ENCODE measurements at places on chromosomes 16 and 17. TPM values are rescaled to one million over a fixed set of nuclear protein-coding genes. Genes with fewer than 3 reads are reported as not detected.

DNA sequence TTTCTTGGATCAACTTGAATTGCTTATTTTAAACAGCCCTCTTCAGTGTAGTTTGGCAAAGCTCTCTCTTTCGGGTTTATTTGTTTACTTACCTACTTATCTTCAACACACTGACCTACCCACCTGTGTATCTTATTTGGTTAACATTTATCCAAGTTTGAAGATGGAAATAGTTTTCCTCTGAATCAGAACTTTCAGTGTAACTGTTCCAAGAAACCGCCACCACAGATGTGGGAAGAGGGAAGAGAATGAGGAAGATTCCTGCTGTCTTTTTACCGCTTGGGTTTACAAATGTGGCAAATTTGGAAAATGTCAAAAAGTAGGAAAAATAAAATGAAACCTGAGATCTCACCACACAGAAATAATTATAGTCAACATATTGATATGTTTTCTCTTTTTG, 115.8 kb downstream of the MSI2 start:
- H3K36me3 ChIP-seq = no peaks in the 10 kb centered on the region
- no peak overlapping the region for H3K4me3 ChIP-seq
- DNase-seq = peak; percentile 9
- H3K27ac ChIP-seq = no peak overlapping the region
- no peaks in the 10 kb centered on the region for H3K27me3 ChIP-seq
- H3K4me1 ChIP-seq = peaks cover 11% of the 10 kb centered on the region

The CASKIN1 gene
- under 0.01 TPM for total RNA-seq

DNA sequence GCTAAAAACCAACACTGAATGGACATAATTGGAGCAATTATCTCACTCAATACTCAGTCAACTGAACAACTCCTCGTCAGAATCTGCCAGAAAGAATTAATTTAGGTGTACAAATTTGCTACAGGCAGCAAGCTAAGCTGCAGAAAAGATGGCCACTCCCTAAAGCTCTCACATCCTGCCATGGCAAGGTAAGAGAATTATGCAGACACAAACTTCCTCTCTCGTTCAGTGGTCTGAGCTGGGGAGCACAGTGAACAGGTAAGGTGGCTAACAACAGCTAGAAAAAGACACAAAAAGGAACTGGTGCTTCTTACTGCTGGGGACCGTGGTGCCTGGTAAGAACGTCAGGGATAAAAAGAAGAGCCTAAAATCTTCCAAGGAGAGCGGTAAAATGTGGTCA, 74.9 kb upstream of the BCAR1 start:
- H3K4me1 ChIP-seq = peaks cover 15% of the 10 kb centered on the region
- no peak overlapping the region for H3K27ac ChIP-seq
- no peaks in the 10 kb centered on the region for H3K36me3 ChIP-seq
- no peak for DNase-seq

- no peak for DNase-seq
- H3K4me3 ChIP-seq = no peak overlapping the region
- no peaks in the 10 kb centered on the region for H3K27me3 ChIP-seq
- no peak overlapping the region for H3K27ac ChIP-seq
- no peaks in the 10 kb centered on the region for H3K36me3 ChIP-seq
- H3K4me1 ChIP-seq = no peaks in the 10 kb centered on the region
Measured at GRCh38 chr16:52834736-52835465, 217.8 kb downstream of the CHD9NB start.

The PRRT2 gene
- 4.0 TPM for total RNA-seq

The TBC1D28 gene
- not detected for total RNA-seq

DNA sequence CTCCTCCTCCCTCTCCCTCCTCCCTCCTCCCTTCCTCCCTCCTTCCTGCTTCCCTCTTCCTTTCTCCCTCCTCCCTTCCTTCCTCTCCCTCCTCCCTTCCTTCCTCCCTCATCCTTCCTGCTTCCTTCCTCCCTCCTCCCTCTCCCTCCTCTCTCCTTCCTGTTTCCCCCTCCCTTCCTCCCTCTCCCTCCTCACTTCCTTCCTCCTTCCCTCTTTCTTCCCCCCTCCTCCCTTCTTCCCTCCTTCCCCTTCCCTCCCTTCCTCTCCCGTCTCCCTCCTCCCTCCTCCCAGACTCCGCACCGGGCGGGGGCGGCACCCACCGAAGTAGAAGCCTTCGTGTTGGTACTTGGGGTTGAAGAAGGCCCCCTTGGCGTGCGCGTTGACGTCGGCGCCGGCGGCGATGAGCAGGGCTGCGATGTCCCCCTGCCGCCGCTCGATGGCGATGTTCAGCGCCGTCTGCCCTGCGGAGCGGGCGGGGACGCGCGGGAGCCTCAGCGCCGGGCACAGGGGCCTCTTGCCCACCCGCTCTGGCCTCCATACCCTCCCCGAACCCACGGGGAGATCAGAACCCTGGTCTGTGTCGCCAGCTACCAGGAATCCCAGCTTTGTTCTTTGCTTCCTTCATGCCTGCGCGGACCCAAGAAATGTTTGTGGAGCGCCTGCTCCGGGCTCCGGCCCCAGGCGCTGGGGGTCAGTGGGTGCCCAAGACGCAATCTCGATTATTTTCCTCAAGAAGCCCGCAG, 22.2 kb downstream of the TRPV3 start:
- peak; percentile 90 for DNase-seq
- peaks cover 8% of the 10 kb centered on the region for H3K4me1 ChIP-seq
- H3K4me3 ChIP-seq = peak overlapping the region; percentile 87

The TMED6 gene
- not detected for total RNA-seq

- peaks cover 63% of the 10 kb centered on the region for H3K27me3 ChIP-seq
- H3K4me1 ChIP-seq = no peaks in the 10 kb centered on the region
- no peaks in the 10 kb centered on the region for H3K36me3 ChIP-seq
- DNase-seq = no peak
Measured at GRCh38 chr16:57348327-57348726, 10.3 kb upstream of the CCL22 start.

The NRN1L gene
- total RNA-seq = not detected

The OTOA gene
- not detected for total RNA-seq

- DNase-seq = peak; percentile 90
- H3K4me3 ChIP-seq = peak overlapping the region; percentile 72
- H3K27me3 ChIP-seq = no peaks in the 10 kb centered on the region
- H3K4me1 ChIP-seq = peaks cover 4% of the 10 kb centered on the region
- H3K27ac ChIP-seq = peak overlapping the region; percentile 63
Measured at GRCh38 chr17:30104575-30105339, 11.9 kb upstream of the NSRP1 start.

DNA sequence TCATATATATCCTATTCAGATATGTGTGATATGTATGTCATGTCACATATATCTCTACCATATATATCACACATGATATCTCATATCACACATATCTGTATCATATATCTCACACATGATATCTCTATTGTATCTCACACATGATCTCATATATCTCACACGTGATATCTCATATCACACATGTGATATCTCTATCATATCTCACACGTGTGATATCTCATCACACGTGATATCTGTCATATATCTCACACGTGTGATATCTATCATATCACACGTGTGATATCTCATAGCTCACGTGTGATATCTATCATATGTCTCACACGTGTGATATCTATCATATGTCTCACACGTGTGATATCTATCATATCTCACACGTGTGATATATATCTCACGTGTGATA, 240.7 kb downstream of the MAP2K4 start:
- no peaks in the 10 kb centered on the region for H3K27me3 ChIP-seq
- H3K27ac ChIP-seq = no peak overlapping the region
- no peak for DNase-seq
- H3K4me3 ChIP-seq = no peak overlapping the region

DNA sequence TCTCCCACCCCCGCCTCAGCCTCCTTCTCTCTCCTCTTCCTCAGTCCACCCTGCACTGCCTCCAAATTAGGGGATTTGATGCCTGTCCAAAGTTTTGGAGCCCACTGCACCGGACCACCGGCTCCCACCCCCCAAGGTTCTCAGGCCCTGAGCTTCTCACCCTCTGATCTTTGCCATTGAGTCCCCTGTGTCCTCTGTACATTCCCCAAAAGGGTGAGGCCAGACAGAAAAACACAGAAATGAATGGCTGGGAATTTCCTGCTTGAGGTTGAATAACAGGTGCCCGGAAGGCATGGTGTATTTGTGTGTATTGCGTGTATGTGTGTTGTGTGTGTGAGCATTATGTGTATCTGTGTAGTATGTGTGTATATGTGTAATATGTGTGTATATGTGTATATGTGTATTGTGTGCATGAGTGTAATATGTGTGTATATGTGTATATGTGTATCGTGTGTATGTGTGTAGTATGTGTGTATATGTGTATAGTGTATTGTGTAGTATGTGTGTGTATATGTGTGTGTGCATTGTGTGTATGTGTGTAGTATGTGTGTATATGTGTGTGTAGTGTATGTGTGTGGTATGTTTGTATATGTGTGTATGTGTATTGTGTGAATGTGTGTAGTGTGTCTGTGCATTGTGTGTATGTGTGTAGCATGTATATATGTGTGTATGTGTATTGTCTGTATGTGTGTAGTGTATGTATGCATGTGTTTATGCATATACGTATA, 16.0 kb upstream of the CCL17 start:
- H3K36me3 ChIP-seq = no peaks in the 10 kb centered on the region
- DNase-seq = no peak
- H3K4me1 ChIP-seq = no peaks in the 10 kb centered on the region
- peaks cover 23% of the 10 kb centered on the region for H3K27me3 ChIP-seq
- H3K4me3 ChIP-seq = no peak overlapping the region
- no peak overlapping the region for H3K27ac ChIP-seq

The KRT38 gene
- not detected for total RNA-seq

The DPEP2 gene
- not detected for total RNA-seq

DNA sequence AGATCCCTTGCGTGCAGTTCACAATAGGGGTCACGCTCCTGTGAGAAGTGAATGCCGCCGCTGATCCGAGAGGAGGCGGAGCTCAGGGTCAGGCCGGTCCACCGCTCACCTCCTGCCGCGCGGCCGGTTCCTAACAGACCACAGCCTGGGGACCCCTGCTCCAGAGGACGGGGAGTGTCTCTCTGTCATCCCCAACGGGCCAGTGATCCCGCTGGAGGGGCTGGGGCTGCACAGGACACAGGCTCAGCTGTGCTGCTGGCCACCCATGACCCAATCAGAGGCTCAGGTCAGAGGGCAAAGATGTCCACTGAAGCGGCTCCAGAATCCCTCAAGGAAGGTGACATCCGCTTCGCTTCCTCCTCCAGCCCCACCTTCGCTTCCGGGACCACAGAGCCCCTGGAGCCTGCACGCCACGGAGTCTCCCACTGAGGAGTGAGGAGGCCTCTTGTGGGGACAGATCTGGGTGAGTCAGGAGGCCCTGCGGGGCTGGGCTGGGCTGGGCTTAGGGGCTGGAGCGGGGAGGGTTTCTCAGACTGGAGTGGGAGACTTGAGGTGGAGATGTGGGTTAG, 115.4 kb downstream of the METRNL start:
- H3K4me1 ChIP-seq = peaks cover 79% of the 10 kb centered on the region
- no peaks in the 10 kb centered on the region for H3K27me3 ChIP-seq
- H3K4me3 ChIP-seq = peak overlapping the region; percentile 34
- H3K27ac ChIP-seq = peak overlapping the region; percentile 100

The EXOC3L1 gene
- not detected for total RNA-seq

GRCh38 chr17:5719976-5720375, 135.7 kb upstream of the NLRP1 start:
- no peak overlapping the region for H3K27ac ChIP-seq
- H3K4me1 ChIP-seq = no peaks in the 10 kb centered on the region
- H3K27me3 ChIP-seq = peaks cover 7% of the 10 kb centered on the region
- no peak overlapping the region for H3K4me3 ChIP-seq
- H3K36me3 ChIP-seq = no peaks in the 10 kb centered on the region
- no peak for DNase-seq

The MPRIP gene
- total RNA-seq = 292 TPM

- H3K4me3 ChIP-seq = peak overlapping the region; percentile 90
- H3K36me3 ChIP-seq = no peaks in the 10 kb centered on the region
- H3K27ac ChIP-seq = no peak overlapping the region
- DNase-seq = no peak
- H3K27me3 ChIP-seq = no peaks in the 10 kb centered on the region
Measured at GRCh38 chr16:58685084-58685449, 497 bp upstream of the SLC38A7 start.
